ENCODE measurements at places on chromosomes 1 and 21. TPM values are rescaled to one million over a fixed set of nuclear protein-coding genes. Genes with fewer than 3 reads are reported as not detected.
A peak's percentile ranks its signal among the peaks of the same experiment; 100 is the strongest.

BGLAP gene
- total RNA-seq, result not detected

CCDC185 gene
- not detected for total RNA-seq

NEXN gene
- 111 TPM for total RNA-seq

- DNase-seq, result no peak
Observed at GRCh38 chr1:67674260-67675011, 10.6 kb upstream of the GADD45A start.

DYRK3 gene
- total RNA-seq, result 8.4 TPM

GRCh38 chr1:182715531-182715930 is 31.1 kb upstream of the RGS8 start:
- DNase-seq, result no peak

DNA sequence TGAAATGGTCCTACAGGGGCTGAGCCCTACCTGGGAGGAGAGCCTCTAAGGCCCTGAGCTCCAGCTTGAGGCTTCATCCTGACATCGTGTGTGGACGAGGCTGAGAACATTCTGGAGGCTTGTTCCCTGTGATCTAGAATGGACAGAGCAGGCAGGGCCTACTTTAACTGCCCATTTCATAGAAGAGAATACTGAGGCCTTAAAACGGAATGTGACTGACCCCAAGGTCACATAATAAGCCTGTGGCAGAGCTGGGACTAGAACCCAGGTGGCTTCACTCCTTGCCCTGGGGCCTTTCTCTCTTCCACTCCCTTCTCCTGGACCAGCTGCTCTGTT is 6.0 kb upstream of the SDC3 start:
- no peak for DNase-seq

GRCh38 chr1:186763107-186763506 is 65.6 kb upstream of the PLA2G4A start:
- DNase-seq, result no peak

FCGR3B gene
- 4.5 TPM for total RNA-seq

DNA sequence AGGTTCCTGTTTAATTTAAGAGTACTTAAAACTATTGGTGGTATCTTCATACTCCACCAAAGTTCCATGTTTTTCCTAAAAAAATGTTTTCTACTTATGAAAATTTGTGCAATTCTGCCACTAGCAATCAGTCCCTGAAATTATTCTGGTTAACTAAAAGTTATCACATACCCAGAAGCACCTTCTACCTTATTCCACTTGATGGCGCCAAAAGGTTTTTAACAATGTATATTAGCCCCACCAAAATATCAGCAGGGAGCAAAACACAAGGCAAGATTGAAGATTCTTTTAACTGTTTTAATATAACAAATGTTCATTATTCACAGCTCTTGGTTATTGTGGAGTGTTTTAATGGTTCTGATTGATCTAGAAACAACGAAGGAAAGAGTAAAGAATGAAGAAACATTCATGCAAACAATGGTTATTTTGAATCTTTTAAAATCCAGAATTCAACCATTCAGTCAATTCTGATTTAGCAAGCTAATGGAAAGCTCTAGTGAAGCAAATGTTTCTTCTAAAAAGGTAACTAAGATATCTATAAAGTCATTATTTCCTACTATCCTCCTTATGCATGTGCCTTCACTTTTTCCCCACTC is 67.2 kb downstream of the TTLL7 start:
- DNase-seq, result no peak

GRCh38 chr1:19353596-19353995 is 41.5 kb downstream of the SLC66A1 start:
- no peak for DNase-seq

- DNase-seq, result no peak
Observed at GRCh38 chr1:225471453-225472301, 43.8 kb upstream of the LBR start.

GRCh38 chr1:100750005-100750885 is 30.7 kb downstream of the VCAM1 start:
- DNase-seq, result no peak

GRCh38 chr1:56322211-56322610 is 257.2 kb downstream of the PLPP3 start:
- no peak for DNase-seq

DNA sequence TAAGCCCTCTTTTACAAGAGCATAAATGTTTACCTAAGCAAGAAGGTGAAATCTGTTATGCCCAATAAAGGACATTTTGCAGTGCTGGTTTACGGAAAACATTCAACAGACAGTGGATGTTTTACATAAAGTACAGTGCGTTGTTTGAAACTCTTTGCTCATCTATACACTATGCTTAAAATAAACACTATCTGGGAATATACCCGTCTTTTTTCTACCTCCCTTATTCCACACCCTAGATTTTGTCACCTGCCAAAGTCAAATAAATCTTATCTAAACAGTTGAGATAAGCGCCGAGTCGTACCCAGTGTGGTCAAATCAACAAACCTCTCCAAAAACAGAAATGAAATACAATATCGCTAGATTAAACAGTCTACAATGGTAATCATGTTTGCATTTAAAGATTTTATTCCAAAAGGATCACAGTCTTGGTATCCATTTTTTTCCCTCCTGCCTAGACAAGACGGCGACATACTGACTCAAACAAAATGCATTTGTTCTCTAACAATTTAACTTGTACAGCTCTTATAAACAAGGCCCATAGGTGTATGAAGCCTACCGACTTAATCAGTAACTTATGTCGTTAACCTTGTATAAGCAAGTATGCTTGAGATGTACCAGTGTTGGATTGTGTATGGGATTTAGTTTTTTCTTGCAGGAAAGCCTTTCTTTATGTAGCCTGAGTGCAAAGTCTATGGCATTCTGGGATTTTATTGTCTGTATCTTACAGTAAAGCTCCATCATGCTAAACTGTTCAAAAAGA is 189.1 kb downstream of the FMN2 start:
- DNase-seq, result no peak

MNDA gene
- 12.0 TPM for total RNA-seq

DNA sequence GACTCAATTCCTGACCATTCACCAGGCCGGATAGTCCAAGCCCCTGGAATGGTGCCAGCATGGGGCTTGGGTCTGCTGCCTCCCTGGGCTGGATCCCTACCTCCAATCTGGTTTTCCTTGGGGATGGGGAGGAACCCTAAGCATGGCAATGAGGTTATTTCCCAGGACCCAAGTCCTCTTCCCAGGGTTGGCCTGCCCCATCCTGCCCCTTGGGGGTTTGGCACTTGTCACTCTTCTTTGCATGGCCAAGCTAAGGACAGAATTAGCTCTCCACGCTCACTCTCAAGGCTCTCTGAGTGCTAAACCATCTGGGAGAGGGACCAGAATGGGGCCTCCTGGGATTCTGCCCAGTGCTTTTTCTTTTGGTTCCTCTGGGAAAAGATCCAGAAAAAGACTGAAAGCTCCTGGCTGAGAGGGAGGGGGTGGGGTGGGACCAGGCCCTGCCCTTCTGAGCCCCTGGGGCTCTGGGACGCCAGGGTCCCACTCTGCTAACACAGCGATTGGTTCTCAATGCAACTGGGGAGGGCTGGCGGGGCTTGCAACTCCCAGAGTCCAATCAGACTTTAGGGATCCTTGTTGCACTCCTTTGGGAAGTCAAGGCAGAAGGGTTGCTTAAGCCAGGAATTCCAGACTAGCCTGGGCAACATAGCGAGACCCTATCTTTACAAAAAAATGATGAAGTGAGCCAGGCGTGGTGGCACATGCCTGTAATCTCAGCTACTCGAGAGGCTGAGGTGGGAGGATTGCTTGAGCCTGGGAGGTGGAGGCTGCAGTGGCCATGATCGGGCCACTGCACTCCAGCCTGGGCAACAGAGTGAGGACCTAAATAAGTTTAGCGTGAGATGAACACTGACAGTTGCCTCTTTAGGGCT is 52.7 kb downstream of the DHRS3 start:
- no peak for DNase-seq

- no peak for DNase-seq
Observed at GRCh38 chr1:55535724-55536544, 320.8 kb upstream of the USP24 start.

DNA sequence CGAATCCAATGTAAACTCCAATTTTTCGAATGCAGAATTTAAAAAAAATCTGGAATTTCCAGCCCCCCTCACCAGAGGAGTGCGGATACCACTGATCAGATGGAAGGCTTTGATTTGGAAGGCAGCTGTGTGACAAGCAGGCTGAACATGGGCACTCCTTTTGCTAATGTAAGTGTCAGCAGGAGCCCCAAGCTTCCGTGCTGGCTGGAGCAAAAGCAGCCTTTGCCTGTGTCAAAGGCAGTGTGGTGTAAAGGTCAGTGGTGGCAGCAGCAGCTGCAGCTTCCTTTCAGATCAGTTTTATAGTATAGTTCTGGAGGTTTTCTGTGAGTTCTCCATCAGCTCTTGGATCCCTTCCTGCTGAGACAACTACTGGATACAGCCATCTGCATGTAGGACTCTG is 259.9 kb downstream of the CTH start:
- no peak for DNase-seq

DNA sequence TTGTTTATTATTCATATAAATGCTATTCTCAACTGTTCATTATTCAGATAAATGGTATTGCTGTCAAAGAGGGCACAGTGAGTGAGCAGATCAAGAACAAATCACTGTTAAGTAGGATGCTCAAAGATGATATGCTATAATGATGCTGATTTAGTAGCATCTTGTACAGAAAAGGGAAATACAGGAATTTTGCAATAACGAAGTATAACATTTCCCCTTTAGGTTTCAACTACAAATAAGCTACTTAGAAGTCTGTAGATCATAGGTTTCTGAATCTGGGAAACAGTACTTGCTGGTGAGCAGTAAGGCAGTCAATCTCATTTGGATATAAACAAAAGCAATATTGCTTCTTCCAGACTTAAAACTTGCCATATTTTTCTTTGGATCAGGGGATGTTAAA is 27.3 kb upstream of the RCOR3 start:
- no peak for DNase-seq

GRCh38 chr1:9004031-9004699 is 22.1 kb downstream of the SLC2A7 start:
- no peak for DNase-seq

MRPL24 gene
- 60.5 TPM for total RNA-seq

GRCh38 chr1:156689035-156689952 is 12.1 kb upstream of the NES start:
- DNase-seq, result peak; percentile 90

ADGRL2 gene
- 58.9 TPM for total RNA-seq

FCN3 gene
- total RNA-seq, result 10.4 TPM

GRCh38 chr1:29255134-29255666 is 18.9 kb downstream of the PTPRU start:
- DNase-seq, result peak; percentile 48

- DNase-seq, result no peak
Observed at GRCh38 chr1:161494091-161494735, 11.0 kb upstream of the FCGR2A start.

GRCh38 chr1:228393268-228393701 is 13.3 kb downstream of the TRIM11 start:
- DNase-seq, result peak; percentile 73

SAMD11 gene
- 16.5 TPM for total RNA-seq

DNA sequence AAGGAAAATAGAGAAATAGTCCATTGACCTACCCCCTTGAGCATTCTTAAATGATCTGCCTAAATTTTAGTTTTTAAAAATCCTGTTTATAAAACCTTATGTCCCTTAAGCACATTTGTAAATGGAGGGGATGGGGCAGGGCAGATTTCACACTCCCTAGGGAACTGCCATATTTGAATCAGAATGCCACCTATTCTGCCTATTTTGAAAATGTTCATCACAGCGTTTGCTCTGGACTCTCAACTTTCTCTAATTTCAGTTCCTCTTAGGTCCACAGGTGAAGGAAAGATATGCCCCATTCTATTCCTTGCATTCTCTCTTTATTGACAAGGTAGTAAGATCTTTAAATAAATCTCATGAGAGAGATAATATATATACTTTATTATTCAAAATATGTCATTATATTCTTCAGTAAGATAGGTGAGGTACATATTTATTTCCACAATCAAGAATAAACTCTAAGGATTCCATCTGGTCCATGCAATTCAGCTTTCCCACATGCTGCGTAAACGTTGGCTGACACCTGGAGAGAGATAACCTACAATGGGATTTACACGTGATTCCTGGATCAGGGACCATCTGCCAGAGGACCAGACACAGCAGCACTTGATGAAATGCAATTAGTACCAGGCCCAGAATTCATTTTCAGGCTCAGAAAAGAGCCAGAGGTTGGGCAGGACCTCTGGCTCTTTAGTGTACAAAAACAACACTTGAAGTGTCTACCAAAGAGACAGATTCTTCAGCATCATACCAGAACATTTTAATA is 1.2 kb upstream of the LPGAT1 start:
- DNase-seq, result no peak

FAM78B gene
- total RNA-seq, result 4.0 TPM

CELA3A gene
- 7.6 TPM for total RNA-seq

DNA sequence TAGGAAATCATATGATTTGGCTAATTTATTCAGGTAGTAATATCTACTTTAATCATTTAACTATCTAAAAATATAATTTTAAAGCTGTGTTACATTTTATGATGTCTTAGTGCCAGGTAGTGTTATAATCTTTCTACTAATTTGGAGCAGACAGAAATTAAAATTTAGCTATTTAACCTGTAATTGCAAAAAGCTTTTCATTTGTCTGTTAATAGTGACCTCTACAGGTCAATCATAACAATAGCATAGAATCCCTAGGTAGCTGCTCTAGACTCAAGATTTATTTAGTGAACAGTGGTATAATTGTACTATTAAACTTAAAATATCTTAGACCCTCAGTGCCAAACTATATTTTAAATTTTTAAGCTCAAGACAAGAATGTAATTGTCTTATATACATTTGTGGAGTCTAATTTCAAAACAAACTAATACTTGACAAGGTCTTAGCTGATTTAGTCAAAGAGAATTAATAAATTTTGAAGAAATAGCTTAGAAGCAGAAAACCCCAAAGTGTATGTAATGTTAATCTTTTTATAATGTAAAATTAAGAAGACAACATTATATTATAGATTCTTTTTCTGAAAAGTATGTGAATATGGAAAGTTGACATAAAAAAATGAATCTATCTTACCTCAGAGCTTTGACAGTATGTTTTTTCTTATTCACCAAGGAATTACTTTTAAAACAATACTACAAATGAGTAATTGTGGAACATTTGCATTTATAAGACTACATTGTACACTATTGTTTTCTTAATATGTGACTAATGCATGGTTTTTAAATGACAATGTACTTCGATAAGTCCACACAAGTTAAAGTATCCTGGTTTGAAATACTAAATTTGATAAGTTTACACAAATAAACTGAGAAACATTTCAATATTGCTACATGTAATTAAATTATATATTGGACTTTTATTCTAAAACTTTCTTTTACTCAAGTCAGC is 64.1 kb upstream of the RNPC3 start:
- DNase-seq, result no peak

HAPLN2 gene
- 8.7 TPM for total RNA-seq

SLC30A10 gene
- not detected for total RNA-seq

GRCh38 chr1:10686404-10687040 is 109.9 kb downstream of the CASZ1 start:
- no peak for DNase-seq

GRCh38 chr1:151347523-151348246 is 633 bp upstream of the RFX5 start:
- no peak for DNase-seq

GRCh38 chr1:66852870-66853269 is 51.8 kb upstream of the INSL5 start:
- no peak for DNase-seq
